ENCODE measurements at places on chromosomes 11 and 22.

GRCh38 chr11:17328871-17329494 lies 22.6 kb upstream of the NCR3LG1 start:
- DNase-seq: no peak

DNA sequence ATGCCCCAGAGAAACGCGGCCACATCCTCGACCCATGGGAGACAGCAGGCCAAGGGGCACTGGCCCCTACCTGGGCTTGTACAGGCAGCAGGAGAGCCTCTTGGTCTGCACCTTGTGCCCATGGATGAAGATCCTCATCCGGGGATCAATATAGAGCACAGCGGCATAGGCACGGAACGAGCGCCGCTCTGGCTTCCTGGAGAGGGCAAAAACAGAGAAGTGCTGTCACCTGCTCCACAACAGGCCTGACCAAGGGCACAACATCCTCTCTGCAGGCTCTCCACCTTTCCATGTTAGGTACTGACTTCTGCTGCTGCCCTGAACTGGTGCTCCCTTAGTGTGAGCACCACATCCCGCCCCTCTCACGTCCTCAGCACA lies 27.2 kb downstream of the MORC2 start:
- no peak for DNase-seq

DNA sequence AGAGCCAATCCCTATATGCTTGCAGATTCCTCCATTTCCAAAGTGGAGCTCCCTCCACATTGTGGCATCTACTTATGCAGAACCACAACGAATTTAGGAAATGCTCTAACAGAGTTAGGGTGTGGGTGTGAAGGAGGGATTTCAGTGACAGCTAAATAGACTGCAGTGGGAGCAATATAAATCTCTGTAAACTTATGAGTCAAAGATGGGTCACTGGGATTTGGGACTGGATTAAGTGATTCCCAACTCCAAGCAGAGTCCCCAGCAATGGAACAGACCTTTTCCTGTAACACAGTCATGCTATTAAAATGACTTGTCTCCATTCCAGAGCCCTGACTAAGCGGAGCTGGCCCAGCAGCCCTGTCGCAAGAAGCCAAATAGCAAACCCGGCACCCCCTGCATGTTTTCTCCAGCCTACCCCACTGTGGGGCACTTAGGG lies 36.6 kb downstream of the RPL27A start:
- DNase-seq: no peak

- DNase-seq: no peak
Measured at GRCh38 chr11:59973097-59973496, 9.3 kb downstream of the OOSP4A start.

- no peak for DNase-seq
Measured at GRCh38 chr11:116123739-116124138, 619.5 kb upstream of the CADM1 start.

DNA sequence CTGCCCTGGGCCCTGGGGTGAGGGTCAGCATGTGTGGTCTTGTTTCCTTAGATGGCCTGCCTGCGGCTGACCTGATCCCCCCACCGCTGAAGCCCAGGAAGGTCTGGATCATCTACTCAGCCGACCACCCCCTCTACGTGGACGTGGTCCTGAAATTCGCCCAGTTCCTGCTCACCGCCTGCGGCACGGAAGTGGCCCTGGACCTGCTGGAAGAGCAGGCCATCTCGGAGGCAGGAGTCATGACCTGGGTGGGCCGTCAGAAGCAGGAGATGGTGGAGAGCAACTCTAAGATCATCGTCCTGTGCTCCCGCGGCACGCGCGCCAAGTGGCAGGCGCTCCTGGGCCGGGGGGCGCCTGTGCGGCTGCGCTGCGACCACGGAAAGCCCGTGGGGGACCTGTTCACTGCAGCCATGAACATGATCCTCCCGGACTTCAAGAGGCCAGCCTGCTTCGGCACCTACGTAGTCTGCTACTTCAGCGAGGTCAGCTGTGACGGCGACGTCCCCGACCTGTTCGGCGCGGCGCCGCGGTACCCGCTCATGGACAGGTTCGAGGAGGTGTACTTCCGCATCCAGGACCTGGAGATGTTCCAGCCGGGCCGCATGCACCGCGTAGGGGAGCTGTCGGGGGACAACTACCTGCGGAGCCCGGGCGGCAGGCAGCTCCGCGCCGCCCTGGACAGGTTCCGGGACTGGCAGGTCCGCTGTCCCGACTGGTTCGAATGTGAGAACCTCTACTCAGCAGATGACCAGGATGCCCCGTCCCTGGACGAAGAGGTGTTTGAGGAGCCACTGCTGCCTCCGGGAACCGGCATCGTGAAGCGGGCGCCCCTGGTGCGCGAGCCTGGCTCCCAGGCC lies 12.7 kb downstream of the TMEM121B start:
- no peak for DNase-seq

DNA sequence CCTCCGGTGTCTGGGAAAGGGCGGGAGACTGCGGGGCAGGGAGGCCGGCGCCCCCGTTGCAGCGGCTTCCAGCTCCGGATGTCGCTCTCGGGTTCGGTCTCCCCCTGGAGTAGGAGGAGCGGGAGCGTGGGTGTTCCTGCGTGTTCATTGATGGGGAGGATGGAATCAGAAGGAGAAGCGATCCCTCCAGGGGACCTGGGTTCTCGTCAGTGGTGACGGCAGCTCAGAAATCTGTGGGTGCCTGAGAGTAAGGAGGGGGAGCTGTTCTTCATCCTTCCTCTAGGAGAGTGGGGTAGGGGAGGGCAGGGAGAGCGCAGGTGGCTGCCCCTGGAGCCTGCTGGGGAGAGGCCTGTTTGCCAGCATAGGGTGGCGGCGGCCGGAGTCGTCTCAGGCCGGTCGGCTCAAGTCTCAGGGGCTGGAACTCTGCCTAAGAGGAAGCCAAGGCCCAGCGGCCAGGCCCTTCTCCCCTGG lies 1.1 kb downstream of the UBASH3B start:
- no peak for DNase-seq

DNA sequence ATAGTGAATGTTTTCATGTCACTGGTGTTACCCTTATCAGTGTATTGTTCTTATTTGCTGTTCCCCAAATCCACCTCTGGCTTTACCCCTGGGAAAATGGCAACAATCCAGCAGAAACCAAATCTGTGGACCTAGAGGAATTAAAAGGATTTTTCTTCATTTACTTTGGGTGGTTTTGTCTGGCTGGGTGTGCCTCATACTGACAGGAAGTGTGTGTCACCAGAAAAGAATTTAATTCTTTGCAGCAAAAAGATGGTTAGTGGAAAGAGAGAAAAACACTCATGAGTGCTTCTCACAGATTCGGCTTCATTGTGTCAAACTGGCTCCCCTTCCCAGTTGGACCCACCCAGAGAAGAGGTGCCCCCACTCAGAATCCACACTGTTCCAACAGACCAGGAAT lies 38.9 kb downstream of the FZD4 start:
- DNase-seq: no peak

DNA sequence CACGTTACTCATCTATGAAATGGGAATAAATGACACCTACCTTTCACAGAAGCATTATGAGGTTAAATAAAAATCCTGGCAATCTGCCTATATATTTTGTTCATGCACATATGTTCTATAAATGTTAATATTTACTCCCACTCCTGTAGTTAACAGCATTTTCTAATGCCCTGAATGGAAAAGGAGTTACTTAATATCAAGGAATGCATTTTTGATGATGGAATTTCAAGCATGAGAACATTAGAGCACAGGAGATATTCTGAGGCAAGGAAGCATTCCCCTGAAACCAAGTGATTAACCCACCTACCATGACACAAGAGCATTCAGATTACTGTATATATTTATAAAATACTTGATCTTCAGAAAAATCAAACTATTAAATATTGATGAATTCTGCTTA lies 102.1 kb downstream of the ARHGAP32 start:
- no peak for DNase-seq

GRCh38 chr11:17734986-17735817 lies 621 bp downstream of the KCNC1 start:
- DNase-seq: no peak

DNA sequence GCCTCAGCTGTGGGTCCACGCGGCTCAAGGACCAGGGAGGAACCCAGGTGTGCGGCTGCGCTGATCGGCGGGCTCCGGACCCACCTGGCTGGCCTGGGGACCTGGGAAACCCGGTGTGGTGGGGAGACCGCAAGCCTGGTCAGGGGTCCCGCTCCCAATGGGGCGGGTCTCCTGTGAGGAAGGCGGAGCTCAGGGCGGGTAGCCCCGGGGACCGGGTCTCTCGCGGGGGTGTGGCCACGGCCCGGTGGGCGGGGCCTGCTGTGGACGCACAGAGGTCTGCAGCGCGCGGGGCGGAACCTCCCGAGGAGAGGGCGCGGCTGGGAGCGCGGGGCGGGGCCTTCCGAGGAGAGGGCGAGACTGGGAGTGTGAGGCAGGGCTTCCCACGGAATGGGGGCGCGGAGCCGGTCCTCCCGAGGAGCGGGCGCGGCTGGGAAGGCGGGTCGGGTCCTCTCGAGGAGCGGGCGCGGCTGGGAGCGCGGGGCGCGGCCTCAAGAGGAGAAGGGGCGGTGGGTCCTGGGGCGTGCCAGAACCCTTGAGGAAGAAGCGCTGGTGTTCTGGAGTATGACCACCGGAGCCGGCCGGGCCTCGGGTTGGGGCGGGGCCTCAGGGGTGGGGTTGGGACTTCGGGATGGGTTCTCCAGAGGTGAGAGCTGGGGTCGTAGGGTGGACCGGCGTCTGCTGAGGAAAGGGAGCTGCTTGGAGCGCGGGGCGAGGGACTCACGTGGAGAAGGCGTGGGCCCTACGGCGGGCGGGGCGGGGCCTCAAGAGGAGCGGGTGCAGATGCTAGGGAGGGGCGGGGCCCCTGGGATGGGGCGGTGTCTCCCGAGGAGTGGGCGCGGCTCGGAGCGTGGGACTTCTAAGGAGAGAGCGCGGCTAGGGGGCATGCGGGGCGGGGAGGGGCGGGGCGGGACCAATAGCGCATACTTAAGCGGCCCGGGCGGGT lies 20.8 kb downstream of the DGCR6L start:
- peak; percentile 74 for DNase-seq

DNA sequence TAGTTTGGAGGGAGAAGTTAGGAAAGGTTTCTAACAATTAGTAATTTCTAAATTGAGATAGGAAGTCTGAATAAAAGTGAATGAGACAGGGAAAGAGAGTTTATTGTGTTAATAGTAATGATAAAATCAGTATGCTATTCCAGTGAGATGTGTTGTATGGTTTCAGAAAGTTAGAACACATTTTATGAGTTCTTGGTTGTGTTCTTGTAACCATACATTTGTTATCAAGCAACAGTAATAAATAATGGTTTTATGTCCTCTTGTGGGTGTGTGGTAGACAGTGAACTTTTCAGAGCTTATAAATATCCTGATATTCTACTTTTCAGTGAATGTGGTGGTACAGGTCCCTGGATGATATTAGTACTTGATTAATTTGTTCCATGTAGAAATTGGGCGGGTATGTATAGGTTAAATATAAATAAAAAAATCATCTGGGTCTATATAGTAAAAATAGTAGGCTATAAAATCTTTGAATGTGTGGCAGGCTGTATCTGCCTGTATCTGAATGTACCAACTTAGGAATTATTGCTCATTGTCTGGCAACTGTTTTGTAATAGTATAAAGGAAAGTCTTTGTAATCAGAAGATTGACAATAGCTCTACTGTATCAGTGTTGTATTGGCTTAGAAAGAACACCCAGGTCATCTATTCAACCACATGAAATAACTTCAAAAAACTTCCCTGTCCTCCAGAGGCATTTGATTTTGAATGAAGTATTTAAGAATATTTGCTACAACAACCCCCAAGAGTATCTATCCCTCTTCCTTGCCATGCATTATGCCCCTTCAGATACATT lies 54.8 kb downstream of the UVRAG start:
- no peak for DNase-seq

DNA sequence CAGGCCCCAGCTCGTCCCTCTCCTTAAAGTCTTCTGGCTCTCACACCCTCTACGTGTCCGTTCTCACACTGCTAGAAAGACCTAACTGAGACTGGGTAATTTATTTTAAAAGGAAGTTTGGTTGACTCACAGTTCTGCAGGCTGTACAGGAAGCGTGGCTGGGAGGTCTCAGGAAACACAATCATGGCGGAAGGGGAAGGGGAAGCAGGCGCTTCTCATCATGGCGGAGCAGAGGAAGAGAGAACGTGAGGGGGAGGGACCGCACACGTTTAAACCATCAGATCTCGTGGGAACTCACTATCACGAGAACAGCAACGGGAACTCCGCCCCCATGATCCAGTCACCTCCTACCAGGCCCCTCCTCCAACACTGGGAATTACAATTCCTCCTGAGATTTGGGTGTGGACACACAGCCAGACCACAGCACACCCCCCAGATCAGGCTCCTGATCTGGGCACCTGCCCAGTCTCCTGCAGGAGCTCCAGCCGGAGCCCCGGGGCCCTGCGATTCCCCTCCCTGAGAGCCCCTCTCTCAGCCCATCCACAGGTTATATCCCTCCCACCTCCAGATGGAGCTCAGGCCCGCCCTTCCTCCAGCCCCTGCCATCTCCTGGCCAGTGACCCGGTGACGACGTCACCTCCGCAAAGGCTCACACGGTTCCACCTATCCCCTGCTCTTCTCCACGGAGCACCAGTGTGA lies 170.2 kb downstream of the BRD1 start:
- DNase-seq: peak; percentile 64

- no peak for DNase-seq
Measured at GRCh38 chr11:63940786-63941185, 2.0 kb downstream of the NAA40 start.

DNA sequence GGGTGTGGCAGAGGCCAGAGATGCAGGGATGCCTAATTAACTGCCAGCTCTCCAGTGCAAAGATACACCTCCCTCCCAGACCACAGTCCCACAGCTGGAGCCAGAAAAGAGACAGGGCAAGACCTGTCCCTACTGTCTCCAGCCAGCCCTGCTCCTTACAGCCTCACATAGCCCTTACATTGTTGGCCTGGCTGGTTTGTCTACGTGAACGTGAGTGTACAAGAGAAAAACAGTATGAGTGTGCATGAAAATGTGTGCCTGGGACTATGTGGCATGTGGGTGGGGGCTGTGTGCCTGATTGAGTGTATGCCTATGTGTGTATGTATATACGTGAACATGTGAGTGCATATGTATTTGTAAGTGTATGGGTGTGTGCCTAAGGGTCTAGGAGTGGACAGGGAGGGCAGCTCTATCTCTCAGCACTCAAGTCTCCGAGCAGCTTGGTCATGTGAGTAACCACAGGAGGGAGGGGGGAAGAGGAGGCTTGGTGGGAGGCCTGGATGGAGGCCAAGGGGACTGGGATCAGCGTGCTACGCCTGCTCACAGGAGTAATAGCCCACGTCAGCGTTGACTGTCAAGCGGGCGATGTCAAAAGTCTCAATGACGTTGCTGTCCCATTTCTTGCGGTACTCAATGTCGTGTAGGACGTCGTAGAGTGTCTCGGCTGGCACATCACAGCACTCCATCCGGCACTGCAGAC lies 6.6 kb upstream of the ARAP1 start:
- no peak for DNase-seq
